Dorsolateral prefrontal cortex (tissue), 122 donors: ENCODE measurements at places on chromosomes 2 and 18.

GRCh38 chr2:128293426-128293755, 25.3 kb downstream of the HS6ST1 start:
- DNase-seq, result no peak

- no peak for DNase-seq
Observed at GRCh38 chr2:147122944-147123343, 721.9 kb upstream of the ACVR2A start.

DNA sequence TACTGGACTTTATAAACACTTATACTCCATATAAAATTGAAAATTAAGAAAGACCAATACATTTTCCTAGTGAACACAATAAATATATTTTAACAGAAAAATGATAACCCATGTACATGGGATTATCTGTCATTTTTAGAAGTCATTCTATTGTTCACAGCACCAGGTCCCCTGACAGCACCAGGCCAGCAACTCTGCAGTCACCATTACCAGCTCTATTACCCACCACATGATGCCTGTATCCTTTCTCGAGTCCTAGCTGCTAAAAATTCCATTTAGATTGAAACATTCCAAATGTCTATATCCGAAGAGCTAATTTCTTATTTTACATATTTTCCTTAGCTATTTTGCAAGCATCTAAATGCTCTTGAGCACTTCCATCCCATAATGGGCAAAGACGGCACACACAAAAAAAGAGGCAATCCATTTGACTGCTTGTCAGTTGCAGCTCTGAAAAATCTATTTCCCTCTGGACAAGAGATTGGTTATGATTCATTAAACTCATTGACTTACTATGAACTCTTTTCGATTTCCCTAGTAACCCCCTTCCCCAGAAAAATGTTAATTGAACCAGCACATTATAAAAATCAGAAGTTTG, 336.9 kb downstream of the RIT2 start:
- DNase-seq, result no peak

GRCh38 chr2:79994161-79994560, 310.4 kb downstream of the LRRTM1 start:
- DNase-seq, result no peak

DNA sequence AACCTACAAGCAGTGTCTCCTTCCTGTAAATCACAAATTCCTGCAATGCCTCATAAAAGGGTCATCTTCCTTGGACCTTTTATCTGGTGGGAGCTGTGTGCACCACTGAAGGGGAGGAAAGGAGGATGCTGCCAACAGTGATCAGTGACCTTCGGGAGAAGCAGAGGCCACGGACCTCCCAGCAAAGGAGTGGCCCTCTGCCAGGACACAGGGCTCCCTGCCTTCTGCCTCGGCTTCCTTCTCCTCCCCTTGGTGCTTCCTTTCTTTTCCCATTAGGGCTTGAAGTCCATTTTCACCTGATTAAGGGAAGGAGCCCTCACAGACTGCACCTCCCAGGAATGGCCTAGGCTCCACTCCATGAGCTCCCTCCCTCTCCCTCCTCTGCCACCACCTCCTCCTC, 85.3 kb upstream of the ITGA6 start:
- DNase-seq, result no peak
